ENCODE measurements at places on chromosomes 6 and 20.

DNA sequence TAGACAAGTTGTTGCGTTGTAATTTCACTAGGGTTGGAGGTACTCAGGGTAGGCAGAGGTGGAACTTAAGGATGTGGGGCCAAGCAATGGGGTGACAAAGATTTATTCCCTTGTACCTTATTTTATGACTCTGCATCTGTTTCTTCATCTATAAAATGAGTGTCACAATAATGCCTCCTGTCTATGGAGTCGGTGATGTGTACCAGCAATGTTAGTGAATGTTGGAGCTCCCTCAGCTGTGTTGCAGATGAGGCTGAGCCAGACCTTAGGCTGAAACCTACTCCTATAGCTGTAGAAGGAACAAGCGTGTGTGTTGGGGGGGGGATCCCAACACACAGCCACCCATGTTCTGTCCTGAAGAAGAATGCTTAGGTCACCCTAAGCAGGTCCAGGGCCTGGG lies 4.5 kb downstream of the UBE2C start:
- DNase-seq = no peak

DNA sequence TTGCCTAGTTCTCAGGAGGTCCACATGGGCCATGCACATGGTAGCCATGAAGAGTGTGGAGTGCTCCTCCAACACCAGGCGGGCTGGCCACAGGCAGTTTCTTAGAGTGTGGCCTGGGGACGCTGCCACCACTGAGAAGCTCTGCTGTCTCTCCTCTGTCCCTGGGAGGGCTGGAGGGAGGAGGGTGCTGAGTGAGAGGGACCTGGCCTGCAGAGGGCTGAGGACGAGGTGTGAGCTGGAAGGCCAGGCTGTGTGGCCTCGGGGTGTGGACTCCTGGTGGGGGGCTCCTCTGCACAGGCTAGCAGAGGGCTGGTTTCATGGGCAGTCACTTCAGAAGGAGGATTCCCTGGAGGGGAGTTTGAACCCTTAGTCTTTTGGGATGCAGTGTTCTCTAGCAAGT lies 39.7 kb downstream of the SYNJ2 start:
- no peak for DNase-seq

DNA sequence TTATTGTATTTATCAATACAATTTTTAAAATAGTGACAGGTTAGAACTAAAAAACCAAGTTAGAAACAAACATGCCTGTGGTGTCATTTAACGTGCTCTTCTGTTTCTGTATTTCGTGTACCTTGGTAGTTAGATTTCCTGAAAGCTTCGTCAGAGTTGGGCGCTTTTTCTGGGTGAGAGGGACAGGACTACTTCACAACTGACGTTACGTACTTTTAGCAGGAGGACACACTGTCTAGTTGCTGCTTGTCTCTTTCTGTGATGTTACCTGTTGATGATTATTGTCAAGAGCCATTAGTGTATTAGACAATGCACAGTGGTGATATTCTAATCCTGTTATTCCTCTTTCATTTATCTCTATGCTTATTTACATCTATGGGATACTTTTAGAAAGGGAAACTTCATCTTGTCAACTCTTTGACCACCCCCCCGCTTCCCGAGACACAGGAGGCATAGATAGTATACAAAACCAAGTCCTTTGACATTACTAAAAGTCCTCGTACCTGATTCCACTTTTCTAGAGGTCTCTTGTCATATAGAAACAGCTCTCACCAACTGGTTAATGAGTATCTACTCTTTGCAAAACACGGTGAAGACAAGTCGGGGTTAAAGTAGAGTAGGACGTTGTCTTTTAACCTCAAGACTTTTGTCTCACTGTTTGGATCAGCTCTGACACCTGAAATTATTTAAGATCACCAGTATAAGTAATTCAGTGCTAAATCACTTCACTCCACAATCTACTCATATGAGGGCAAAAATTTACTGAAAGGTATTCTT lies 96.3 kb downstream of the LYRM2 start:
- DNase-seq = no peak

DNA sequence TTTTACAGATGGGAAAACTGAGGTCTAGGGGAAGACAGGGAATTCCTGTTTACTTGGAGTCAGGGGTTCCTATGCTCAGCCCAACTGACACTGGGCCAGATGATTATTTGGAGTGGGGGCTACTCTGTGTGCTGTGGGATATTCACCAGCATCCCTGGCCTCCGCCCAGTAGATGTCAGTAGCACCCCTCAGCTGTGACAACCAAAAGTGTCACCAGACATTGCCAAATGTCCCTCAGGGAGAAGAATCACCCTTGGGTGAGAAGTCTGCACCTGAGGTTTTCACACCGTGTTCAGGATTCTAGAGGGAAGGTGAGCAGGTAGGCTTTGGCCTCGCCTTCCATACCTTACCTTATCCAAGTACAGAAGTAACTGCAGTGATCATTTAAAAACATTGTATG lies 27.6 kb downstream of the CDH26 start:
- DNase-seq = no peak

DNA sequence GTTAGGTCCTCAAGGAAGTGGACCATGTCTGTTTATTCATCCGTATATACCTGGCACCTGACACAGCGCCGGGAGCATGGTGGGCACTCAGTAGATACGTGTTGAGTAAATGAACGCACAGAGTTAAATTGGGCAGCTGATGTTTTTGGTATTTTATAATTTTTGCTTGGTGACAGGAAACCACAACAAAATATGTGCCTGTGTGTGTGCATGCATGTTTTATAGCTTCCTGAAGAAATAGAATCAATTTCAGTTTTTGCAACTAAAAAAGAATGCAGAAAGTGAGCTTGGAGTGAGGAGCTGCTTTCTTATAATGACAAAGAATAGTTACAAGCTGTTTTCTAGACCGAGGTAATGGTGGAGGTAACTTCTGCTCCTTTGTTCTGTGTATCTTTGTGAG lies 91.4 kb downstream of the PLCB4 start:
- no peak for DNase-seq

GRCh38 chr6:133377219-133377618 lies 136.1 kb downstream of the EYA4 start:
- no peak for DNase-seq

- no peak for DNase-seq
These were observed 66.1 kb downstream of the EFCAB8 start for GRCh38 chr20:32924781-32925180.

DNA sequence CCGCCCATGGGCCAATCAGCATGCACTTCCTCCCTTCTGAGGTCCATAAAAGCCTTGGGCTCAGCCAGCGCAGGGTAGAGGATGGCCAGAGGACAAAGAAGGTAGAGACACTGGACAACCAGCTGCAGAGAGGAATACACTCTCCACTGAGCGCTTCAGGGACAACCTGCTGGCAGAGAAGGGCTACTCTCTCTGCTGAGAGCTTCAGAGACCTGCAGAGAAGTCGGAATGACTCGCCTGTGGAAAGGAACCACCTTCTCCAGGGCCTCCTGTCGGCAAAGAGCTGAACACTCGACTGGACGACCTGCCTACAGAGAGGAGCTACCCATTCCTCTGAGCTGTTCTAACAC lies 31.4 kb upstream of the SLA2 start:
- DNase-seq = no peak

DNA sequence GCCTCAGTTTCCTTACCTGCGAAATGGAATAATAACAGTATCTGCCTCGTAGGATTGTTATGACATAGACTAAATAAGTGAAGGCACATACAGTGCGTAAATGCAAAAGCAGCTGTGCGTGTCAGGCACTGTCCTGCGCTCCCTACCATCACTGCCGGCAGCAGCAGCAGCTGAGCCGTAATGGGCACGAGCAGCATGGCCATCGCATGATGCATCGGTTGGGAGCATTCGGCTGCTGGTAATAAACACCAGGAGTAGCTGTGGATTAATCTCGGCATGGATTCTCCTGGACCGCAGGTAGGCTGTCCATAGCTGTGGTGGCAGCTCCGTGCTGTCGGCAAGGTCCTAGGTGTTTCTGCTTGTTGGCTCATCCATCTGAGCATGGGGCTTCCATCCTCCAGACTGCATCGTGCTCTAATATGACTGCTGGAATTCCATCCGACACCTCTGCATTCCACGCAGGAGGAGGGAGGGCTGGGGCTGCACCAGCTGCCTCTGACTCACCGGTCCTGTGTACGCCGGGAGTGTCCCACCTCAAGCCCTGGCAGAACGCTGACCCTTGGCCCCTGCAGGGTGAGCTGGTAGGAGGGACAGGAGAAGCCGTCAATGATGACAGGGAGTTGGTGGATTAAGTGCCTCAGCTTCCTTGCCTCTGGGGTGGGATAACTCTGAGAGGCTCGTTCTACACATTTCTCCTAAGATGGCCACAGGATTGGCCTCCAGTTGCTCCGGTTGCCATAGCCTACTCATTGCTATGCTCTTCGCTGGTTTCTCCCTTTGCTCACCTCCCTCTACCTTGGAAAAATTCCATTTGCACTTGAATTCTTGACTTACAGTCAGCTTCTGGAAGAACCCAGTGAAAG lies 100.9 kb upstream of the PMEPA1 start:
- DNase-seq = no peak
